ENCODE measurements at places on chromosomes 5 and 9. TPM values are rescaled to one million over a fixed set of nuclear protein-coding genes. Genes with fewer than 3 reads are reported as not detected.

- DNase-seq = no peak
These were observed 793.7 kb downstream of the BRINP1 start for GRCh38 chr9:118575341-118576070.

DNA sequence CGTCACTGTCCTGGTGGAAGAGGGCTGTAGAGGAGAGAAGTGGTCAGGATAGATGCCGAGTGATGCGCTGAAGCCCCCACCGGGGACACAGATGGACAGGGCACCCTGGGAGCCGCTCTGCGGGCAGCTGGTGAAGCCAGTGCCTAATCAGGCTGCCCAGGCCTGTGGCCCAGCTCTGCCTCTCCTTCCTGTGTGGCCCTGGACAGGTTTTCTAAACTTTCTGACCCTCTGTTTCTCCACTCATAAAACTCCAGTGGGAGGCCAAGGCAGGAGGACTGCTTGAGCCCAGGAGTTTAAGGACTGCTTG, 86.1 kb downstream of the C5orf15 start:
- no peak for DNase-seq

DNA sequence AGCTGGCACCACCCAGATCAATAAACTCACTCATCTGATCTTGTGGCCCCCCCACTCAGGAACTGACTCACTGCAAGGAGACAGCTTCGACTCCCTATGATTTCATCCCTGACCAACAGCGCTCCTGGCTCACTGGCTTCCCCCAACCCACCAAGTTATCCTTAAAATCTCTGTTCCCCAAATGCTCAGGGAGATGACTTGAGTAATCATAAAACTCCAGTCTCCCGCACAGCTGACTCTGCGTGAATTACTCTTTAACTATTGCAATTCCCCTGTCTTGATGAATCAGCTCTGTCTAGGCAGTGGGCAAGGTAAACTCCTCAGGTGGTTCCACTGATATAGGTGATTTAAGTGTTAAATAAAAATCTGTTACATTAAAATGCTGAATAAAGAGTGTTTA, 1.9 kb upstream of the TRIM32 start:
- DNase-seq = no peak

TSLP gene
- total RNA-seq = 0.36 TPM

PPP2CA gene
- 90.2 TPM for total RNA-seq
